NCI-H526 (cell line): ENCODE measurements at places on chromosomes 7 and 10.

DNA sequence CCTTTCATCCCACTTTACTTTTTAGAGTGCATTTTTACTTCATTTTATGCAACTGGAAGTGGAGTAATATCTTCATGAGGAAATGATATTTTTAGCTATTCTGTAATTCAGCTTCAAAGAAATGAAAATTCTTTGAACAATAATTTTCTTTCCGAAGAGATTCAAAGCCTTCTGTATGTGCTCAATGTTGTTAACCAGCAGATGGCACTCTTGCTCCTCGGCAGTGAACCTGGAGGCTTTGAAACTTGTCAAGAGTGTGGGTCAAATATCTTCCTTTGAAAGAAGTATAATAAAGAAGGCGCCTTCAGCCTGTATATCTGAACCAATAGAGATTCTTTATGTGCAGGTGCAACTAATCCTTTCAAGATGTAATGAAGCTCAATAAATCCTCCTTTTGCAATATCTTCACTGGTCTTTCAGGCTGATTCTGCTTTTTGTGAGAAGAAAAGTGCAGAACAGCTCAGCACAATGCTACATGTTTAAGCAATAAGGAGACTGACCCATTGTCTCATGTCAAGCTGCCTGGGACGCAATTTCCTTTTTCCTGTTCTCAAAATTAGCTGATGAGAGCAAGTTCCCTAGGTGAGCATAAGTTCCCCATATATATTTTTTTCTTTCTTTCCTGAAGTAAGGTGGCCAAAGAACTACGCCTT is 258.4 kb downstream of the SEMA3A start:
- peak; percentile 65 for DNase-seq

DNA sequence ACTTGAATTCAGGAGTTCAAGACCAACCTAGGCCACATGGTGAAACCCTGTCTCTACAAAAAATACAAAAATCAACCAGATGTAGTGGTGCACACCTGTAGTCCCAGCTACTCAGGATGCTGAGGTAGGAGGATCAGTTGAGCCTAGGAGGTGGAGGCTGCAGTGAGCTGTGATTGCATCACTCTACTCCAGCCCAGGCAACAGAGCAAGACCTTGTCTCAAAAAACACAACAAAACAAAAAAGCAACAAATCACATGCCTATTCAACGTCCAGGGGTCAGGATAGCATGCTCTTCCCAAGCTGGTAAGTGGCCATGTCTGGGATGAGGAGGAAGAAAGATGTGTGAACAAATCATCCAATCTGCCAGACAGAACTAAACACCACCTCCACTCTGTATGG is 6.2 kb upstream of the RADIL start:
- no peak for DNase-seq

GRCh38 chr7:39615350-39615975 is 7.9 kb upstream of the RALA start:
- no peak for DNase-seq

GRCh38 chr7:33604056-33604455 is 301.3 kb upstream of the BMPER start:
- no peak for DNase-seq

DNA sequence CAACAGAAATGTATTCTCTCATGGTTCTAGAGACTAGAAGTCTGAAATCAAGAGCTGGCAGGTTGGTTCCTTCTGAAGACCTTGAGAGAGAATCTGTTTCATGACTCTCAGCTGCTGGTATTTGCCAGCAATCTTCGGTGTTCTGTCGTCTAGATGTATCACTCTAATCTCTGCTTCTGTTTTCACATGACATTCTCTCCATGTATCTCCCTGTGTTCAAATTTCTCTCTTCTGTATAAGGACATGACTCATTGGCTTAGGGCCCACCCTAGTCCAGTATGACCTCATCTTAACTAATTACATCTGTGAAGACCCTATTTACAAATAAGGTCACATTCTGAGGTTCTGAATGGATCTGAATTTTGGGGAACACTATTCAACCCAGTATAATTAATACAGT is 82.3 kb downstream of the ANKRD7 start:
- DNase-seq = no peak

GRCh38 chr7:149686011-149686410 is 87.4 kb downstream of the ZNF467 start:
- DNase-seq = no peak

DNA sequence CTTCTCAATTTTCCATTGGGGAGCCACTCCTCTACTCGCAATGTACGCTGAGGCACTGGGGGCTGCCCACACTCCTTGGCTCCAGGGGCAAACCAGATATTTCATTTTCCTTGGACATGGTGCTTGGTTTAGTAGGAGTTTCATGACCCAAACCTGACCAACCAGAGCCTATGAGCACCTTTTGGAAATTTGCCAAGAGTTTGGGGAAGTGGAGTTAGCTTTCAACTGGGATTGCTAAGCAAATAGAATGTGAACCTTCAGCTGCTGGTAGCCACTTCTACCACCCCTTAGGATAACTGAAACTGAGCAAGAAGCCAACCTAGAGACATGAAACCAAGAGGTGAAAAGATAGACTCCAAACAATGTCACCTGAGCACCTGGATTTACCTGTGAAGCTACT is 74.9 kb upstream of the COL13A1 start:
- DNase-seq = no peak

GRCh38 chr7:4856336-4857057 is 5.3 kb downstream of the PAPOLB start:
- DNase-seq = no peak

DNA sequence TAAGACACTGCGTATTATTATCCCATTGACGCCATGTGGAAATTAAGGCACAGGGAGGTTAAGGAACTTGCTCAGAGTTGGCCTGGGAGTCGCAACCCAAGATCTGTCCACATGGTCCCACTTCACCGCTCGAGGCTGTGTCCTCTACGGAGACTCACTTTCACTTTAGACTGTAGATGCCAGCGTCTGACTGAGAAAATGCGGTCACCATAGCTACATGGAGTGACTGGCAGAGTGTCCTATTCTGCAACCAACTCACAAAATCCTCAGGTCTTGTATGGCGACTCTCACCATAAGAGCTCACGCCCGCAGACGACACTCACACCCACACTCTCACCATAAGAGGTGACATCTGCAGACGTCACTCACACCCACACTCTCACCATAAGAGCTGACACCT is 257.9 kb downstream of the PTPRN2 start:
- DNase-seq = no peak

- no peak for DNase-seq
These were observed 1.5 kb downstream of the IPMK start for GRCh38 chr10:58266003-58266825.
